ENCODE measurements at places on chromosomes 4 and X.

- DNase-seq, result no peak
Measured at GRCh38 chrX:107522901-107523300, 73.4 kb downstream of the FRMPD3 start.

DNA sequence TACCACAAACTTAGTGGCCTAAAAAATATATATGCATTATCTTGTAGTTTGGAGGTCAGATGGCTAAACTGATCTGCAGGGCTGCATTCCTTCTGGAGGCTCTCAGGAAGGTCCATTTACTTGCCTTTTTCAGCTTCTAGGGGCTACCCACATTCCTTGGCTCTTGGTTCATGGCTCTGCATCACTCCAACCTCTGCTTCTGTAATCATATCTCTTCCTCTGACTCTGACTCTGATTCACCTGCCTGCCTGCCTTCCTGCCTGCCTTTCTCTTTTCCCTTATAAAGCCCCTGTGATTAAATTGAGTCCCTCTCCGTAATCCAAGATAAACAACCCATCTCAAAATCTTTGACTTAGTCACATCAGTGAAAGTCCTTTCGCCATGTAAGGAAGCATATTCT lies 25.0 kb upstream of the FRMPD4 start:
- no peak for DNase-seq

- no peak for DNase-seq
Measured at GRCh38 chr4:11259837-11260236, 168.9 kb downstream of the HS3ST1 start.

DNA sequence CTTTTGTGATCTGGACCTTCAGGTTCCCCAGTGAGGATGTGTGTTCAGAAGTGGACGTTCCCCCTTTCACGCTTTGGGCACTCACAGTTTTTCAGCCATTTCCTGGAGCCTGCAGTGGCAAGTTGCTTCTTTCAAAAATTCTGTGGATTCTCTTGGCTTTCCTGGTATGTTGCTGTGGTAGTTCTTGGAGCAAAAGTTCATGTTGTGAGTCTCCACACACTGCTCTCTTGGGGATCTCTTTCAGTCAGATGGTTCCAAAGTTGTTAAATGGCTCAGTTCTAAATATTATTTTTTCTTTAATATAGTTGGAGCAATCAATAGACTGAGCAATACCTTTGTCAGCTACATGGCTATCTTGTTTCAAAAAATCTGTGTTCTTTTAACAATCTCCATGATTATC lies 28.5 kb upstream of the BANK1 start:
- no peak for DNase-seq

- DNase-seq, result no peak
Measured at GRCh38 chr4:7650606-7651385, 216.1 kb upstream of the PSAPL1 start.

DNA sequence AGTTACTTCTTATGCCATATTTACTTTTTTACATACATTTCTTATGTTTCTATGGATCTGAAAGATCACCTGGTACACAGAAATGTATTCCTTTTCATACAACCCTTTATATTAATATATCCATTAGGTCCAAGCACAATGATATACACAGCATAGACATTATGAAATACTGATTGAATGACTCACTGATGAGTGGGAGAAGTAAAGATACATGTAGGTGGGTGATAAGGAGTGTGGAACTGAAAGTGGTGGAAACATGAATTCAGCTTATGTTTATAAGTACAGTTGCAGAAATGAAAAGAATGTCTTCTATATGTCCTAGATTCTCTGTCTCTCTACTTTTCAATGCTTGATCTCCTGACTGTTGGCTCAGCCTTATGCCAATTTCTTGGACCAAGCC lies 87.9 kb downstream of the YIPF7 start:
- no peak for DNase-seq

DNA sequence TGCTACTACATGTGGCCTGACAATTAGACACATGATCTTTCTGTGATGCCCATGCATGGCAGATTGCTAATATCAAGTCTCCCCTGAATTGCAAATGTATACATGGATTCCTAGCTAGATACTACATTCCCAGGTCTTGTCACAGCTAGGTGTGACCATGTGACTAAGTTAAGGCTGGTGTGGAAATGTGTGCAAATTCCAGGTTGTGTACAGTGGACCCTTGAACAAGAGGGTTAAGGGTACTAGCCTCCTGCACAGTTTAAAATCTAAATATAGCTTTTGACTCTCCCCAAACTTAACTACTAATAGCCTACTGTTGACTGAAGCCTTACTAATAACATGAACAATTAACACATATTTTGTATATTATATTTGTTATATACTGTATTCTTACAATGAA lies 48.4 kb downstream of the HSD17B13 start:
- no peak for DNase-seq

DNA sequence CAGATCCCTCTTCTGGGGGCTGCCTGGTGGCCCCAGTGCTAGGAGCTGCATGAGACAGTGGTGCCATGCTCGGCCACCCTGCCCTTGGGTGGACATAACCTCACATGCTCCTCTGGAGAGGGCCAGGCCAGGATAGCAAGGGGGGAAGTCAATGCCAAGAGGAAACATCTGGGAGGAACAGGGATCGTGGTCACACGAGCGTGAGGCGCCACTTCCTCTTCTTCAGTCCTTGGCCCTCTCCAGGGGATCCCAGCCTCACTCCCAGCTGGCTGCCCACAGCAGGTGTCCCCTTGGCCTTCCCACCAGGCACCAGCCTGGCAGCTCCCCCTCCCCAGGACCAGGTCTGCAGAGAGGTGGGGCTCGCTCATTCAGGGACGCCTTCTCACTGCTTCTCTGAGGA lies 28.6 kb downstream of the TBC1D14 start:
- no peak for DNase-seq

- no peak for DNase-seq
Measured at GRCh38 chr4:29243851-29244250, 1476.3 kb upstream of the PCDH7 start.

GRCh38 chr4:142402900-142403299 lies 443.2 kb downstream of the INPP4B start:
- DNase-seq, result no peak

- DNase-seq, result no peak
Measured at GRCh38 chrX:153974003-153974725, 1.6 kb downstream of the TMEM187 start.

DNA sequence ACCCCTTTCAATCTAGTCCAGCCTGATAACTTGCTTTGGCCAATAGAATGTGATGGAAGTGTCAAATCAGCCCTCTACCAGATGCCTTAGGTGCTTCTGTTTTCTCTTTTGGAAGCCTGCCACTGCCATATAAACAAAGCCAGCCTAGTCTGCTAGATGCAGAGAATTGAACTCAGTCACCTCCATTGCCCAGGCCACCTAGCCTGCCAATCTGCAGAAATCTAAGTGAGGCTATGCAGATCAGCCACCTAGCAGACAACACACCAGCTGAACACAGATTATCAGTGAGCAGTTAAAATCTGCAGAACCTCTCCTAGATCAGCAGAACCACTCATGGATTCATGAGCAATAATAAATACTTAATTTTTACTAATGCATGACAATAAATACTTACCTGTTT lies 1108.2 kb downstream of the PCDH18 start:
- DNase-seq, result no peak

DNA sequence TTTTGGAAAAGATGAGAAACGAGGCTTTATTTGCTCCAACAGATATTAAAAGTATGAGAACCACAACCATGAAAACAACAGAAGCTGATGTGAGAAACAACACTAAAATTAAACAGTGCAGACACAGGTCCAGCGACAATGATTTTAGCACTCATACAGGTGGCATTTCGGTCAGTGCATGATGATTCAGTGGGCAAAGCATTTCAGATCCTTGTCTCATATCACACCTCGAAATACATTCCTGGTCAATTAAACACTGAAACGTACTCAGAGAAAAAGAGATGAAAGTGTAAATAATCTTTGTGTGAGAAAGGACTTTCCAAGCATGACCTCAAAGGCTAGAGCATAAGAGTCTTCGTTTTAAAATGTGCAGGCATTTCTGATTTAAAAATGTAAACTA lies 85.2 kb downstream of the ACOX3 start:
- DNase-seq, result no peak

DNA sequence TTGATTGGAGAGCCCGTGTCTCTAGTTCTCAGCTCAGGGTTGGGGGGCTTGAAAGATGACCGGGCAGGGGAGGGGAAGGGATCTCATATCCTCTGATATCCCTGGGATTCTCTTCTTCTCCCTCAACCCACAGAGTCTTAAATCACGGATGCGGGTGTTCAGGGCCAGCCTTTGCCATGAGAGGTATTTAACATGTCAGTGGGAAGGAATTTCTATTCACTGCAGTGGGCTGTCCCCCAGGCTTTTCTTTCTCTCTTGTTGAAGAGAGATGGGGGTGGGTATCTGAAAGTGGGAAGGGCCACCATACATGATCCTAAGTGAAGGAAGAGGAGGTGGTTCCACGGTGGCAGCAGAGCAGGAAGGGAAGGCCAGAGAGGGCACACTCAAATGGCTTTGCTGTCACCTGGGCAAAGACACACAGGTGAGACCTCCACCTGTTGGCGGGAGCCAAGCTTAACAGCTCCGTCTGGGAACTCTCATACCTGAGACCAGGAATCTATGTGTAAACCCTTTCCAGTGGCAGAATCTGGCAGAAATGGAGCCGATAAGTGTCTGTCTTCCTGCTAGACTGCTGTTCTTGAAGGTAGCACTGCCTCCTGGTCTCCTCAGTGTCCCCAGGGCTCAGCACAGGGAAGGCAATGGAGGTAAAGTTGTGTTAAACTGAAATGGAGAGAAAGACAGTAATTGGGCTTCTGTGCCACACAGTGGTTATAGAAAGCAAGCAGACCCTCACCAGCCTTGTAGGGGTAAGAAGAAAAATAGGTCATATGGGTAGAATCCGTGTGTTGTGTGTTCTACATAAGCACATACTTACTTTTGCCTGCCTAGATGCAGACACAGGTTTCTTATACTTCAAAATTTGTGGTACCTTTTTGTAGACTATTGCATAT lies 49.4 kb downstream of the RHOH start:
- DNase-seq, result no peak

- DNase-seq, result no peak
Measured at GRCh38 chr4:96406742-96407141, 566.8 kb downstream of the PDHA2 start.

GRCh38 chr4:113069212-113069892 lies 19.9 kb downstream of the ANK2 start:
- DNase-seq, result no peak

DNA sequence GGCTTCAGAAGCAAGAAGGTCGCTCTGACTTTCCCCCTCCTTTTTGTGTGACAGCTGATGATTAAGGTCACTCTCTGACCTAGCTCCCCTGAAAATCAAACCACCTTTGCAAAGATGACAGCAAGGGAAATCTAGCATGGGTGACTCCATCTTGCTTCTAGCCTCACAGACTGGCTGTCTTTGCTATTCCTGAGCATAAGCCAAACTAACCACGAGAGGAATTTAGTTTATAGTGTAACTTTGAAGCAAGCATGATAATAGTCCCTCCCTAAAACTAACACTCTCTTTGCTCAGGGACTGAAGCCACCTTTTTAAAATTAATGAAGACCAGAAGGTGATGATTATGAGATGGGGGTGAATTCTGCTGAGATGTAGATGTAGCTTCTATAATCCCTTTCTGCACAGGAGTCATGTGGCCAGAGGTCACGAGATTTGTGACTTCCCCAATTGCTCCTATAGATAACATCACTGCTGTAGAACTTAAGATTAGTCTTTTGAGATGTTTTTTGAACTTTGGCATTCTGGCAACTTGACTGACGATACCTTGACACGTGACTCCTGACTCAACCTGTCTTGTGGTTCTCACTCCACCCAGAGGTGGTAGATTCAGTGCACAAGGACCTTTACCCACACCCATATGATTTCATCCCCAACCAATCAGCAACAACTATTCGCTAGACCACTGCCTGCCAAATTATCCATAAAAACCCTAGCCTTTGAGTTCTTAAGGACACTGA lies 14.9 kb upstream of the PDE5A start:
- no peak for DNase-seq

- no peak for DNase-seq
Measured at GRCh38 chr4:126223784-126224407, 909.1 kb downstream of the FAT4 start.

- no peak for DNase-seq
Measured at GRCh38 chr4:170111085-170111484, 21.3 kb upstream of the AADAT start.

DNA sequence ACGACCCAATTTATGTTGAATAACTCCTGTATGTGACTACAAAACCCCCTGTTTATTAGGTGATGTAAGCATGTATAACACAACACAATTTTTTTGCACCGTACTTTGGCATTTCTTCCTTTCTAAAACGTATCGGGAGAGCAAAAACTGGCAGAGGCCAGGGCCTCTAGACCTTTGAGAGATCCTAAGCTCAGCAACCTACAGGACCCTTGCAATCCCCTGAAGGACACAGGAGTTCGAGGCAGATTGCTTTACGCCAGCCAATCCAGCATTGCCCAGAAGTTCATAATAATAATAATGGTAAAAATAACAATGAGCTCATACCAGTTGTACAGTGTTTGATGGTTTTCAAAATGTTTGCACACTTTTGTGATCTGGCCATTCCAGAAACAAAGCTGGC lies 7.7 kb downstream of the NKX3-2 start:
- no peak for DNase-seq

DNA sequence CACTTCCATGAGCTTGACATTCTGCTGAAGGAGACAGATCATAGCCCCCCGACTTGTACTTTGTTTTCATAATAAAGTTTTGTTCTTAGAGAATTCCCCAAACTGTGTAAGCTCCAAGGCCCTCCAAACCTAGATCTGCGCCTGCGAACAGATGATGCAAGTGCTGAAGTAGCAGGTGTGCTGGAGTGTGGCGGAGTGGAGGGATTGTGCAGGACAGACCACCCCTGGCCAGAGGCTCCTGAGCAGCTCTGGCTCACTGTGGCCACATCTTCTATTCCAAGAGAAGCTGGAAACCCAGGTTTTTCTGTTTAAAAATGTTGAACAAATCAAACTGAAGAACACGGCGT lies 46.4 kb downstream of the TBC1D14 start:
- no peak for DNase-seq
